ENCODE measurements at places on chromosomes 5 and 9.

GRCh38 chr9:87578625-87579024, 81.0 kb downstream of the DAPK1 start:
- DNase-seq: no peak

DNA sequence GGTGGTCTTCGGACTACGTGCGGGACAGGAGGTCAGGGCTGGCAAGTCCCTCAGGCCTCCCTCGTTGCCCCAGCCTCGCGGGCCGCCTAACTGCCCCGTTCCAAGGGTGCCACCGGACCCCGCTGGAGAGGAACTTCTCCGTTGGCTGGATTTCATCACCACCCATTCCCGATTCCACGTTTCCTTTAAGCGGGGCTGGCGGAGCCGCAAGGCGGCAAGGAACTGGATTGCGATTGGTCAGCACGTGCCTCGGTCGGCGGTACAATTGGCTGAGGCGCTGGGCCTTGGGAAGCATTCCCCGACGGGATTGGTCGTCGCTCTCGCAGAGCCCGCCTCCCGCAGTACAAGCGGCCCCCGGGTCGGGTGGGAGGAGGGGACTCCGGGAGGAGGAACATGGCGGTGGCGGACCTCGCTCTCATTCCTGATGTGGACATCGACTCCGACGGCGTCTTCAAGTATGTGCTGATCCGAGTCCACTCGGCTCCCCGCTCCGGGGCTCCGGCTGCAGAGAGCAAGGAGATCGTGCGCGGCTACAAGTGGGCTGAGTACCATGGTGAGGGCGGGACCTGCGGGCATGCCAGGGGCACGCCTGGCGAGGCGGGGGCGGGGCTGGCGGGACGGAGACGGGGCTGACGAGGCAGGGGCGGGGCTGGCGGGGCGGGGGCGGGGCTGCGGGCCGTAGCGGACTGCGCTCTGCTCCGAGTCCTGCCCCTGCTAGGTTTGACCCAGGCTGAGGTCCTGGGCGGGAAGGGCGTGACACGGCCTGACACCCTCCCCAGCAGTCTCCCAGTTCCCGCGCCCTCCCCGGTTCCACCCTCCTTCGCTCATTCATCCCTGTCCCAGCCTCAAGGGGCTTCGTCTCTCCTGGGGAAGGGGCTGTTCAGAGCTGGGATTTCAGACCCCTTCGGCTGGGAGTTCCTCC, at the start of gene PHPT1:
Gene PHPT1, plus strand, starts transcription at position 372 of the 922 bp plus-strand sequence. Its CDS starts 22 bp downstream, at position 394.
- peak; percentile 100 for DNase-seq

- DNase-seq: no peak
Measured at GRCh38 chr9:105259731-105260612, 15.5 kb downstream of the SLC44A1 start.

- no peak for DNase-seq
Measured at GRCh38 chr5:125376059-125376641, 629.7 kb upstream of the ZNF608 start.

GRCh38 chr5:175246889-175247520, 197.0 kb downstream of the DRD1 start:
- no peak for DNase-seq

GRCh38 chr9:135241381-135242048, 154.0 kb downstream of the OLFM1 start:
- DNase-seq: no peak

- DNase-seq: no peak
Measured at GRCh38 chr9:121200356-121200755, 1.3 kb downstream of the RAB14 start.

- DNase-seq: no peak
Measured at GRCh38 chr5:79590396-79590999, 21.7 kb upstream of the TENT2 start.

DNA sequence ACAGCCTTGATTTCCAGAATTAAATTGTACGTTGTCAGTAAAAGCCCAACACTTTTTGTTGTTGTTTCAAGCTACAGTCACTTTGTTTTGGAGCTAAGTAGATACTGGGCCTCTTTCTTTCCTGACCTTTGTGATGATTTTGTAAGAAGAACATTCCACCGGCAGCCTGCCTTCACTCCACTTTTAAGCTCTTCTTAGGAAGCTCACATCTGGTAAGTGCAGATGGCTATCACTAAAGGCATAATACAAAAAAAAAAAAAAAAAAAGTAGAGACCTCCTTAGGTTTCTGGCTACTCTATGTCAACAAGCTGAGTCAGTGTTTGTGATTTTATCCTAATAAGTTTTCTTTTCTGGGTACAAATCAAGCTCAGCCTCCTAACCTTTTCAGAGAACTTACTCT, 1922.1 kb upstream of the WWC1 start:
- DNase-seq: no peak

- DNase-seq: no peak
Measured at GRCh38 chr5:72653586-72653985, 146.4 kb upstream of the ZNF366 start.

DNA sequence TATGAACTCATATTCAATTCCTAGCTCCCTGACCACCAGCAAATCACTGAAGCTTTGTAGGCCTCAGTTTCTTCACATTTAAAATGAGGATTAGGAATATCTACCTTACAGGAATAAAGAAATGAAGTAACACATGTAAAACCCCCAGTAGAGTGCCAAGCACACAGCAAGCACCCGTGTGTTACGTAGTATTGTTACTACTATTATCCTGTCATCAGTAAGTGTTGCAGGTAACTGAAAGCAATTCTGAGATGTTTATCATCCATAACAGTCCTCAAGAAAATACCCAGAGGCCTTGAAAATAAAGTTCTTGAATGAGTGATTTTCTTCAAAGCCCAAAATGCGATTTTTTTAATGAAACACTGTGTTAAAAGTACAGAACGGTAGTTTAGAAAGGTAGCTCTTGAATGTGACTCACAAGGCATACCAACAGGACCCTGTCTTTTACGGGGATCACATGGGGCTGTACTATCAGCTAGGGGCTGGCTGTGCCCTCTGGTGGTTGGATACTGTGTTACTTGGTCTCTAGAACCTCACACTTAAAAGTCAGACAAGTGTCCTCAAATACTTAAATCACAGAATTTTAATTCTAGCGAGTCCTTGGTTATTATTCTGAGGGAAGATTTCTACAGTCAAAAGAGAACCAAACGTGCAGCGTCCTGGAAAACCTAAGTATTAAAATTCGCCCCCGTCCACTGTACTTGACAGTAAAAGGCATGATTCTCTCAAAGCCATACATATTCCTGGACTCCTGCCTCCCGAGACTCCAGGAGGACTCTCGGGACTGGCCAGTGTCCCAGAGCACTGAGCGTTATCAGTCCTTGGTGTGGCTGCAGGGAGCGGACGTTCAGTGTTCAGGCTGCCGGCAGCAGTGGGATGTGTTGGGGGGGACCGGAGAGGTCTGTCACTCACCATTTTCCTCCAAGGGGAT, 725 bp downstream of the NDUFB6 start:
- DNase-seq: peak; percentile 47

- DNase-seq: no peak
Measured at GRCh38 chr9:8604201-8604600, 804.6 kb upstream of the DMAC1 start.

DNA sequence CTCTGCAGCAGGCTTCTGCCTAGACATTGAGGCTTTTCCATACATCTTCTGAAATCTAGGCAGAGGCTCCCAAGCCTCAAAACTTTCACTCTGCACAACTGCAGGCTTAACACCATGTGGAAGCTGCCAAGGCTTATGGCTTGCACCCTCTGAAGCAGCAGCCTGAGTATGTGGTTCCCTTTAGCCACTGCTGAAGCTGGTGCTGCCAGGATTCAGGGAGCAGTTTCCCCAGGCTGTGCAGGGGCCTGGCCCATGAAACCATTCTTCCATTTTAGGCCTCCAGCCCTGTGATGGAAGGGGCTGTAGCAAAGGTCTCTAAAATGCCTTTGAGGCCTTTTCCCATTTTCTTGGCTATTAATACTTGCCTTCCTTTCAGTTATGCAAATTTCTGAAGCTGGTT, 680.3 kb upstream of the FTMT start:
- no peak for DNase-seq

DNA sequence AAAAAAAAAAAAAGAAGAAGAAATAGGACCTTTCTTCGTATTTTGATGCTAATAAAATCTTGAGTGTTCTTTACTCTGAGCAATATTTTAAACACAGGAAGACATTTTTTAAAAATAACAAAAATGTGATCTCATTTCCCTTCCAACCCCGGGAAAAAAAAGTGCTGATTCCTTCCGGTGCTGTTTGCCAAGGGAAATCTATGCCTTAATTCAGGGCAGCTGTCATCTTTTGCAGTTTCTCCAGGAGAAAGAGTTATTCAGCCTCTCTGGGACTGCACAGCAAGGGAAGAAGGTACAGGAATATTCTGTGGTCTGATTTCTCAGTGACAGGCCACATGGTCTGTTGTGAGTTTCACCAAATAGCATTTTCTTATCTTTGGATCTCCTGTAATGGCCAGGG, 291.9 kb upstream of the IRX1 start:
- DNase-seq: peak; percentile 41

- DNase-seq: no peak
Measured at GRCh38 chr5:103060424-103060954, 59.4 kb downstream of the GIN1 start.

DNA sequence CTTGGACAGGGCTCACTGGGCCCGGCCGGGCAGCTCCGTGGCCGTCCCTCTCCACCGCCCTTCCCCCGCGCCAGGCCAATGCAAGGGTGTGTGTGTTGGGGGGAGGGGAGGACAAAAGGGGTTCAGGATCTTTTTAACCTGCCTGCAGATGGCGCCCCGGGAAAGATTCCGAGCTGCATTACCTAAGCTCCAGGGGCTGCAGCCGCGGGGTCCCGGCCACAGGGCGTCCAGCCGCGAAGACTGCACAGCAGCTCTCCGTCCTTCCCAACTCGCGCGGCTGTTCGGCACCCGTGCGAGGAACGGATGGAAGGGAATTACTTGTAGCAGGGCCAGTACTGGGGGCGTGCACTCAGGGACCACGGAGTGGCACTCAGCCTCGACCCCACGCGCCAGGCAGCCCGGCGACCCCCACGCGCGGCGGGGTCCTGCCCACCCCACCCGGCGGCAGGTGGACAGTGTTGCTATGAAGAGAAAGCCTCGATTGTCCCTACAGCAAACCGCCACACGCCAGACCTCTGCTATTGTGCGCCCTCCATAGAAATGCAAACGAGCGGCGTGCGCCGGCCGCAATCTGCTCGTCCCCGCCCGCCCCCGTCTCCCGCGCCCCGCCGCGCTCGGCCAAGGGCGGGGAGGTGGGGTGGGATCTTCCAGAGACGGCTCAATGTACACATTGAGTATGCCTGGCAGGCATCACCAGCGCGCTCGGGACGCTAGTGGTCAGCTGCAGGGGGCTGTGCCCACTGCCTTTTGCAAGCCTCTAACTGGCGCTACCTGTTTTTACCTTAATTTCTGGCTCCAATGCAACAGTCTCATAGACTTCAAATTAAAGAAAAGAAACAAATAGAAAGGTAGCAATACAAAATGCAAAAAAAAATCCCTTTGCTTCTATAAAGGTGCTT, 796 bp upstream of the GADD45G start:
- DNase-seq: peak; percentile 89

- DNase-seq: no peak
Measured at GRCh38 chr5:37966871-37967270, 127.0 kb upstream of the GDNF start.

- no peak for DNase-seq
Measured at GRCh38 chr5:208449-209114, 9.4 kb downstream of the CCDC127 start.
